ENCODE measurements at places on chromosomes 12 and 14.

- no peak for DNase-seq
Observed at GRCh38 chr12:47901063-47901717, 3.6 kb downstream of the VDR start.

GRCh38 chr12:83122623-83122934 lies 435.9 kb downstream of the TMTC2 start:
- DNase-seq = no peak

- DNase-seq = no peak
Observed at GRCh38 chr12:132182711-132183365, 38.6 kb downstream of the NOC4L start.

GRCh38 chr12:58639318-58639934 lies 280.9 kb downstream of the LRIG3 start:
- no peak for DNase-seq

DNA sequence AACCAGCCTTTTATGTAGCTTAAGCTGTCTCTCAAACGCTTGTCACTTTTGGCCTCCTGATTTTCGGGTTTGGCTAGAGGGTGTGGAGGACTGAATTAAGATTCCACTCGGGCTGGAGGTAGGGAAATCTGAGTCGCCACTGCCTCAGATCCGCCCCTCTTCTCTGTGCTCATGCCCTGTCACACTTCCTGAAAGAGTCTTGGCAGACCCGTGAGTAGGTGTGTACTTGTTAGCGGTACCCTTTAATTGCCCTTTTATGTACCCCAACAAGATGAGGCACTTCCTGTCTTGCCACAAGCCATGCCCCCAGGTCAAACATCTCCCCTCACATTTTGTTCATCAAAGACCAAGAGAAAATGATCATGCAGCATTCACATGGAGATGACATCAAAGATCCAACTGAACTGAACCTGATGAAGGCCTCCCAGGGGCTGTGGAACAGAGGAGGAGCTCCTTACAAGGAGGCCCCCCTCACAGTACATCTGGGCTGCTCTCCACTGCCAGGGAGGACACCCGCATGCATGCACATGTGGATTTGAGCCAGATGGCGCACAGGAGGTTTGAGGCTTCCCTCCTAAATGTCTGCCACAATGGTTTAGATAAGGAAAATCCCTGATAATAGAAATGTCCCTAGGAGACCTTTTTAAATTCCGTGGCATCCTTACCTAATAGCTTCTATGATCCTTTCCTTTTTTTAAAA lies 86.5 kb upstream of the CDKN3 start:
- DNase-seq = no peak

DNA sequence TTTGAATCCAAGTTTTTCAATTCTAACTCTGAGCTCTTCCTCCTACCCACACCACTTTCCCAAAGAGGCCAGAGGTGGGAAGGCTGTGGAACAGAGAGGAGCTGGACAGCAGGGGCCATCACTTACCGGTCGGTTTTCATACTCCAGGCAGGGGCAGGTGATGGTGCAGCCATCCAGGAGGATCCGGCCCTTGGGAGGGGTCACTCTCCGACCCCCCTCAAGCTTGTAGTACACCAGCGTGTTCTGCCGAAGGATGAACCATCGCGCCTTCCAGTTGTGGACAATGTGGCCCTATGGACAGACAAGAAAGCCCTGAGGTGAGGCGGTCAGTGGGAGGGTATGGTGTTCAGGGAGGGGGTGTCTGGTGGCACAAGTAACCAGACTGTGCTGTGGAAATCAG lies 14.4 kb downstream of the PLEK2 start:
- DNase-seq = no peak

DNA sequence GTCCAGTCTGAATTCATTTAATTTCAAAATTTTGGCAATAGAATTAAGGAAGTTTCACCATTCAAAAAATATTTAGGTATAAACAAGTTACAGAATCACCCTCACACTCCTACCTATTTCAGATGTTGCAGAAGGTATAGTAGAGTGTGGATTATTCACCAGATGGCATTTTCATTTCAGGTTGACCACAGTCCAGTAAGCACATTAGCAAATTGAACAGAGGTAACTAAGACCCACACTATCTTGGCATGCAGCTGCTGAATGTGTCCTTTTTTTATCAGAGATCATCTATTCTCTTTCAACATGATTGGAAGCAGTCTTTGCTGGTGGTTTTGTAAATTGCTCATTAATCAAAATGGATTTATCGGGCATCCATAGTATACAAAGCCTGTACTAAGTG lies 151.8 kb upstream of the GARIN6 start:
- DNase-seq = no peak

DNA sequence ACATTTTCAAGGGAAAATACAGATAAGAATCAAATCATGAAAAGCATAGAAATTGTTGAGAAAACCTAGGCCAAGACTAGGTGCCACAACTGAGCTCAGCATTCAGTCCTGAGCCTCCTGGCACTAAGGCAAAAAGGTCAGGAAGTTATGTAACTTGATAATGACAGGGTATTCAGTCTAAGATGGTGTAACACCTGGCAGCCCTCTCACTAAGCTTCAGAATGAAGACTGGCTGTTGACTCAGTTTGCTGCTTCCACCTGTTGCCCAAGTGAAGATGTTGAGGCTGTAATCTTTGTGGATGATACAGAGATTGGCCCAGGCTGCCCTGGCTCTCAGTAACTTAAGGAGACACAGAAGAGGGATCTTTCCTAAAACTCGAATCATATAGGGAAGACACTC lies 19.6 kb downstream of the PROX2 start:
- DNase-seq = no peak

- no peak for DNase-seq
Observed at GRCh38 chr14:59342516-59343484, 122.4 kb downstream of the GPR135 start.

GRCh38 chr14:84806622-84807021 lies 723.3 kb upstream of the FLRT2 start:
- DNase-seq = no peak

DNA sequence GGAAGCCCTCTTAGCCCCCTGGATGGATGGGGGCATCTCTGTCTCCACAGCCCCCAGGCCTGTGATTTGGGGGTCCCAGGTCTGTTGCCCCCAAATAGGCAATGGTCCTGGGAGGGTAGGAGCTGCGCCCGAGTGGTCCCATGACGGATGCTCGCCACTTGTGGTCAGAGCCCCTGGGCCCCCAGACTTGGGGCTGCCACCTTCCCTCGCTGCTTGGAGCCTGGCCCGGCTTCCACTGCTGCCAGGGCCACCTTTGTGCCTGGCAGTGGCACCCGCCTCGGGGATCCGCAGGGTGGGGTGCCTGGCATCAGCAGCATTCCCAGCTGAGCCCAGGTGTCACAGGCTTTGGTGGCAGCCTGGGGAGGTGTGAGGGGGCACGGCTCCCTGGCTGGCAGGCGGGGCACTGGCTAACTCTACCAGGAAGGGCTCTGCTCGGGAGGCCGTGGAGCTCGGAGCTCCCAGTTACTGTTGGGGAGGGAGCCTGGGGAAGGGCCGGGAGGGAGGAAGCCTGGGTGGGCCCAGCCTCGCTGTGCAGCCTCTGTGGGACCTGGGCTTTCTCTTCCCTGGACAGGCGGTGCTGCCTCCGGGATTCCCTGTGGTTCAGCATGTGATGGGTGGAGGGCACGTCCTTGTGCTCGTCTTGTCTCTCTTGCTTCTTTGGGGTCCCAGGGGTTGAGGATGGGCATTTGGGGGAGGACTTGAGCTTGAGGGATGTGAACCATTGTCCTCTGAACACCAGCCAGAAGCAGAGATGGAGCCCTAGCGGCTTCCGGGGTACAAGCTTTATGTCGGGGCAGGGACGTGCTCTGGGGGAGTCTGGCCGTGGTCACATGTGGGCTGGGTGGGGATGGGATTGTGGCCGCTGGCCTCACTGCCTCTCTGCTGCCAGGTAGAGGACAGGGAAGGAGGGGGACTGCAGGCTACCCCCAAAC lies 5.4 kb downstream of the KIF26A start:
- DNase-seq = no peak

- no peak for DNase-seq
Observed at GRCh38 chr12:67450441-67450840, 181.3 kb downstream of the CAND1 start.

GRCh38 chr12:7206691-7207090 lies 17.2 kb downstream of the PEX5 start:
- no peak for DNase-seq

GRCh38 chr12:83110424-83110823 lies 423.7 kb downstream of the TMTC2 start:
- no peak for DNase-seq

GRCh38 chr12:1855241-1855640 lies 34.9 kb downstream of the LRTM2 start:
- no peak for DNase-seq

- no peak for DNase-seq
Observed at GRCh38 chr12:99157946-99158345, 489.6 kb upstream of the GARIN6 start.

All from activated CD8-positive, alpha-beta memory T cell treated with anti-CD3 and anti-CD28 coated beads for 1 hour (primary cell).